NCI-H69 (cell line): ENCODE measurements at places on chromosomes 1 and 21.
A peak's percentile ranks its signal among the peaks of the same experiment; 100 is the strongest.

GRCh38 chr1:36947384-36947783 is 86.9 kb downstream of the GRIK3 start:
- peak; percentile 40 for DNase-seq

DNA sequence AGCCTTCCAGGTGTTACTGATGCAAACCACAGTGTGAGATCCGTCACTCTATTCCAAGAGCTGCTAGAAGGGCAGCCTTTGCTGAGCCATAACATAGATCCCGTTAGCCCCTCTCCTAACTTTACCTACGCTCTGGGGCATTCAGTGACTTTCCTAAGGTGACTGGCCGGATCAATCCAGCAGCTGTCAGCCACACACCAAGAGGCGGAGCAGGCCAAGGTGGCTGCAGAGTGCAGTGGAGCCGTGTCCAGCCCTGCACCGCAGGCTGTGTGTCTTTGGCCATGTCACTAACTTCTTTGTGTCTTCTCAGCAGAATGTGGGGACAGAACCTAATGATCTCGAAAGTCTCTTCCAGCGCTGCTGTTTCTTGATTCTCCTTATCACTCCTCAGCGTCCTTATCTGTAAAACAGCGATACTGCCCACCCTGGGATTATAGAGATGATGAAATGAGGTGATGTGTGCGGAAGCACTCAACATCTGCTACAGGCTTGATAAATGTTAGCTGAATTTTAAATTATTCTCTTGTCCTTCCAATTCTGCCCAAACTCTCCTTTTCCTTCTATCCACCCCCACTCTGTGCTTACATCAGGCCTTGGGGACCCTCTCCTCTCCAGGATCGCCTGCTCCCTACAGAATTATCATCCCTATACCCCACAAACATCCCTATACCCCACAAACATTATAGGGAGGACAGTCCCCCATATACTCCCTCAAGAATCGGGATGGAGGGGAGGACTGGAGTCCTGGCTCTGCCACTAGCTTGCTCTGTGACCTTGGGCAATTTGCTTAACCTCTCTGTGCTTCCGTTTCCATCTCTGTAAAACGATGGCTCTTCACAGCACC is 25.8 kb upstream of the LRRN2 start:
- DNase-seq = no peak

DNA sequence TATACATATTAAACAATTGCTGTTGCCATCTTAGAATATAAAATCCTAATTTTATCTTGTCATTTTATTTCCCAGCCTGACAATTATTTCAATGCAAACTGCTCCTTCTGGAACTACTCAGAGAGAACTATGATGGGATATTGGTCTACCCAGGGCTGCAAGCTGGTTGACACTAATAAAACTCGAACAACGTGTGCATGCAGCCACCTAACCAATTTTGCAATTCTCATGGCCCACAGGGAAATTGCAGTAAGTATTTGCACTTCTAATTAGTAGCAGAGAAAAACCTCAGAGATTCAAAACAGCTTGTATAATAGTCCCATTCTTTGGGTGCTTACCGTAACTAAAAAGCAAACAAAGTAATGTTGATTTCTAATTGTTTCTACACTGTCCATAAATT is 167.2 kb downstream of the ADGRL2 start:
- peak; percentile 31 for DNase-seq

DNA sequence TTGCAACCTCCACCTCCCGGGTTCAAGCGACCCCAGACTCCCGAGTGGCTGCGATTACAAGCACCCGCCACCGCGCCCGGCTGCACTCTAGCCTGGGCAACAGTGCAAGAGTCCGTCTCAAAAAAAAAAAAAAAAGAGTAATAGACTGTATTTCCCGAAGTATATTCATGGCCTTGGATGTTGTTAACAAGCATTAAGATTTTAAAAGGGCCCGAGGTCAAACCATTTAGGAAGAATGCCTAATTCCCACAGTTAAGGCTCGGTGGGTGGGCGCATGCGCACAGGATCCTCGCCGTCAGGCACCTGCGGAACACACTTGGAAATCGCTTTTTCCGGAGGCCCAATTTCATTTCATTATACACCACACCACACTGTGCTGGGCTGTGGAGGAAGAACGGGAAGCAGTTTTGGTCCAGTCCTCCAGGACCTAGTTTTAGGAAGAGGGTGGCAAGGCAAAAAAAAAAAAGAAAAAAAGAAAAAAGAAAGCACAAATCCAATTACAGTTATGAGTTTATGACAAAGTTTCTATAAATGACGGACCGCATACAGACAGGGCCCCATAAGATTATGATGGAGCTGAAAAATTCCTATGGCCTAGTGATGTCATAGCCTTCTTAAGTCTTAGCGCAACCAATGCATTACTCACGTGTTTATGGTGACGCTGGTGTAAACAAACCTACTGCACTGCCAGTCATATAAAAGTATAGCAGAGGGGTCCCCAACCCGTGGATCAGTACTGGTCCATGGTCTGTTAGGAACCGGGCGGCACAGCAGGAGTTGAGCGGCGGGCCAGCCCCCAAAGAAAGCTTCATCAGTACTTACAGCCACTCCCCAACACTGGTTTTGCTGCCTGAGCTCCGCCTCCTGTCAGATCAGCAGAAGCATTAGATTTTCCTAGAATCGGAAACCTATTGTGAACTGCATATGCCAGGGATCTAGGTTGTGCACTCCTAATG is 38.2 kb downstream of the H3-3A start:
- DNase-seq = peak; percentile 58

- peak; percentile 30 for DNase-seq
These were observed 1544.6 kb upstream of the B3GALT2 start for GRCh38 chr1:194731025-194731424.

DNA sequence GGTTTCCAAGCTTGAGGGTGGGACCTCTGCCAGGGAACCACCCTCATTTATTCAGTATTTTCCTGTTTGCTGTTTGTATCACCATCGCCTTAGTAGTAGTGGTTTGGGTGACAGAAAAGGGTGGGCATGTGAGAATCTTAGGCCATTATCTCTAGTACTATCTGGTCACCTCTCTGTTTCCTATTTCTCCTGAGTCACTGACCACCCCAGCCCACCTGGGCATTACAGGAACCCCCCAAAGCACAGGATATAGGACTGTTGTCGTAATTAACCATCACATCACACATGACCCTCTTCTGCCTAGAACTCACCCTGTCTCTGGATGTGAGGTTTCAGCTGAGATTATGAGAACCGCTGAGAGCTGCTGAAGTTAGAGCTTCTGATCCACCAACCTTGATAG is 60.4 kb downstream of the IL23R start:
- DNase-seq = no peak

- DNase-seq = peak; percentile 72
These were observed at the start of gene AMIGO1 for GRCh38 chr1:109509176-109510134. AMIGO1 (minus strand) TSS chr1:109509727; CDS start chr1:109508912, 815 bp downstream.

DNA sequence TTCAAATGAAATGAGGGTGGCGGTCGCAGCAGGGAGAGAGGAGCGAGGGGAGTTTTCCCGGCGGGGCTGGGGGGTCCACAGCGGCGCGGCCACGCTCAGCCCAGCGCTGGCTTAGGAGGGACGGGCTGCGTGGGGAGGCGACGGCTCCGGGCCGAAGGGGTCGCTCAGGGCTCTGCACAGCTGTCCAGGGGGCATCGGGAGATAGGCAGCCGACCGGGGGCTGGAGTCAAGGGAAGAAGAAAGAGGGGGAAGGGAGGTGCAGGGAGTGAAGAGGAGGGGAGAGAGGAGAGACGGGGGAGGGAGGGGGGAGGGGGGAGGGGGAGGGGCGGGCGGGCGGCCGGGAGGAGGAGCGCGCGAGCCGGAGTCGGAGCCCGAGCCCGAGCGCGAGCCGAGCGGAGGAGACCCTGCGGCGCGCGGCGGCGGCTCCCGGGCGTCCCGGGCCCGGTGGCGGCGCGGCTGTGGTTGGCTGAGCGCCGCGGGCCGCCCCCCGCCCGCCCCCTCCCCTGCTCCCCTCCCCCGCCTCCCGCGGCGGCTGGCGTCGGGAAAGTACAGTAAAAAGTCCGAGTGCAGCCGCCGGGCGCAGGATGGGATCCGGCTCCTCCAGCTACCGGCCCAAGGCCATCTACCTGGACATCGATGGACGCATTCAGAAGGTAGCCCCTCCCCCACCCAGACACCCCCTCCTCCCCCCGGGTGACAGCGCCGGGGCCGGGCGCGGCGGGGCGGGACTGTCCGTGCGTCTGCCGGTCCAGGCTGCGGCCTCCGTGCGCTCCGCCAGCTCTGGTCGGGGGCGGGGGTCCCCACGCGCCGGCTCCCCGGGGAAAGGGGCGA is at the start of gene PDE9A:
Gene PDE9A, plus strand, starts transcription at position 391 of the 831 bp plus-strand sequence. Its CDS starts 194 bp downstream, at position 585.
- peak; percentile 77 for DNase-seq

DNA sequence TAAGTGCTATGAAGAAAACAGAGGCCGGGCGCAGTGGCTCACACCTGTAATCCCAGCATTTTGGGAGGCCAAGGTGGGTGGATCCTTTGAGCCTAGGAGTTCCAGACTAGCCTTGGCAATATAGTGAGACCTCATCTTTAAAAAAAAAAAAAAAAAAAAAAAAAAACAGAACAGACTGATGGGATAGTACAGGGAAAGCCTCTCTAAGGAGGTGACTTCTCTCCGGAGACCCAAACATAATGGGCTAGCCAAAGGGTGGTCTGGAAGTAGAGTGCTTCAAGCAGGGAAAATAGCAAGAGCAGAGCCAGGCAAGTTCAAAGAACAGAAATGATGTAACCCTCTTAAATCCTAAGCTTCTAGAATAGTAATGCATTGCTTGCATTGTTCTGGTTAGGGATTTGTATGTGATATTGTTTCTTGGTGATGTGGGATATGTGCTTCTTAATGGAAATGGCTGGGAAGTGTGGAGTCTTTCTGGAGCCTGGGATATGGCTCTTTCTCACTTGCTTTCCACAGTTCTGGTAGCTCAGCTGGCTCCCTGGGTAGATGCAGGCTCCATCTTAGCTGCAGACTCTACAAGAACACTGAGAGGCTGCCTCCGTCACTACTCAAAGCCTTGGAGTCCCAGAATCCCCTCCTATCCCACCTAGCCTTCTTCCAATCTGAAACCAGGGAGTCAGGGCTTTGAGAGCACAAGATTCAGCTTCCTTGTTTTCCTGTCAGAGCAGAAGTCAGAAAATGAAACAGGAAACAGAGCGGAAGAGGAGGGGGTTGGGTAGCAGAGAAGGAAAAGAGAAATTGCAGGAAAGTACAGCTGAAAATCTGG is 1.9 kb upstream of the PIGV start:
- peak; percentile 12 for DNase-seq

DNA sequence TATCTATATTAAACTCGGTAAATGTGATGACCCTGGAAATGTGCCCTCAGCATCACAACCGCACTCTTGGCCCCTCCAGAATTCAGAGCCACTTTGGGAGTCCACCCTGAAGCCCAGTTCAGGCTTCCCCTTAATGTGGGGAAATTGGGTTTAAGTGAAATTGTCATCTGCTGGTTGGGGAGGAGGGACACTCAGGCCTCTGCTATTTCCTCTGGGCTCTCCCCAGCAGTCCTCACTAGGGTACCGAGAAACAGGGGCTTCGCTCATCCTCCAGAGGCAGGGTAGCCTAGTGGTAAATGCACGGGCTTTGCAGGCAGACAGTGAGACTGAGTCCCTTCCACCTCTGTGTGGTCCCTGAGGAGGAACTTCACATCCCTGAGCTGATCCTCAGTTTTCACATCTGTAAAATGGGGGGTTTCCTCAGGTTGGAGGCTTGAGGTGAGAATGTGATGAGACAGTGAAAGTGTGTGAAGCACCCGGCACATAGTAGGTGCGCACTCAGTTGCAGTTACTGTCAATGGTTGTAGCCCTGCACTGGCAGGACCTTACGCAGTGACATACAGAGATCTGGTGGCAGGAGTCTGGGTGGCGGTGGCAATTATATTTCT is 14.6 kb upstream of the WNT4 start:
- no peak for DNase-seq

GRCh38 chr1:77095236-77095635 is 124.0 kb downstream of the PIGK start:
- peak; percentile 72 for DNase-seq

GRCh38 chr1:219476116-219476515 is 136.8 kb downstream of the ZC3H11B start:
- no peak for DNase-seq

DNA sequence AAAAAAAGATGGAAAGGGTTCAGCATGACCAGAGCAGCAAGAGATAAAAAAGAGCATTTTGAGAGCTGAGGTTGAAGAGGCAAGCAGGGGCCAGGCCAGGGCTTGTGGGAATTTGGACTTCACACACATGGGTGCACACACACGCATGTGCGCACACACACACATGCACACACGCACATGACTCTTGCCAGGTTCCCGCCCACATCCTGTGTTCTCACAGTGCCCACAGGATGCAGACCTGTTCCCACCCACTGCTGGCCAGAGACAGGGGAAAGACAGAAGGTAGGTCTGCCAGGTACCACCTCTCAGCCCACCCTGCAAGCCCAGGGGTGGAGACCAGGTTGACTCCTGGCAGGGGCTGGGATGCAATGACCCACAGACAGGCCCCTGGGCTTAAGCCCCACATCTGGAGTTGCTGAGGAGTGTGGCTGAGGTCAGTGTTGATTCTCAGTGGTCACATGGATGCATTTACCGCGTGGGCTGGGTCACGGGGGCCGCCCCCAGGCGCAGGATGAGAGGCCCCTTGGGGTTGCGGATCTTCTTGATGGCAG is 4.4 kb downstream of the COL16A1 start:
- DNase-seq = peak; percentile 15

- no peak for DNase-seq
These were observed 54.3 kb downstream of the LRRC8C start for GRCh38 chr1:89687254-89687653.

GRCh38 chr1:234724516-234725176 is 114.7 kb upstream of the IRF2BP2 start:
- no peak for DNase-seq
